ENCODE measurements at places on chromosomes 1 and 21.

DNA sequence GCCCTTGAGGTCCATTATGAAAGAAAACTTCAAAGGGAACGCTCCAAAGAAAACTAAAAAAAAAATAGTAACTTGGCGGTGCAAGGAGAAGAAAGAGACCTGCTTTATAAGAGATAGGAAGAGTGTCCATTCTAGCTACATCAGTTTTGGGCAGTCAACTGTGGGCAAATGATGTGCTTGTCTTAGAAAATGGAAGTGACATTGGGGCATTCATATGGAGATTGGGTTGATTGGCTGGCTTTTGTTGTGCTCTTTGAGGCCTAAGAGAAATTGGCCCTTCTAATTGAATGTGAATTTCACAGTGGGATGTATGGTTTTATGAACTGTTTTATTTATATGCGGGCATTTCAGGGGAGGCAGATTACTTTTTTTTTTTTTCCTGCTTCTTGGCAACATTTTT, 13.2 kb downstream of the PPP1R12B start:
- no peak for DNase-seq

DNA sequence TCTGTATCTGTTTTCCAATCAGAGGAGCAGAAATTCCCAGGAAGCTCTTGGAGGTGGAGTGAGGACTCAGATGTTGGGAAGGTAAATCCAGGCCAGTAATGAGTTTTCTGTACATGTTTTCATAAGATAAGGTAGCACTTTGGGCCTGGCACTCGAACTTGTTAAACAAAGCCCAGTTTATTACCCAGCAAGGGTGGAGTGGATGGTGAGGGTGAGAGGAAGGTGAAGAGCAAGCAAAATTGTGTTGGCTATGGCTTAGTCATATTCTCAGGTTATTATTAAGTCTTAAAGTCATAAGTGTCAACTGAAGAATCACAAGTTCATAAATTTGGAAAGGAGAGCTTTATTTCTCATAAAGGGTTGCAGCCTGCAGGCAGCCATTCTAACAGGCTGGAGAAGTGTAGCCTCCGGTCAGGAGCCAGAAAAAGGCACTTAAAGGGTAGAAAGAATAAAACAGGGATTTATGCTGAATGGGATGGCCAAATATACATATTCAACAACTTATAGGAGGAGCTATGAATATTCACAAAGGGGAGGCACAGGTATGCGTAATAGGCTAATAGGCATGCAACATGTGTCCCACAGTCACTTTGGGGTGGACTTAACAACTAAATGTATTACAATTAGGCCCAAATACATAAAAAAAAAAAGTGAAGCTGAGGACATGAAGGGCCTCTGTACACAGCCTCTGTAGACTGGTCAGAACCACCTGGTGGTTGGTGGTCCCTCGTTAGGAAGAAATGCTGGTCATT, 523.9 kb downstream of the LMO4 start:
- DNase-seq = no peak

DNA sequence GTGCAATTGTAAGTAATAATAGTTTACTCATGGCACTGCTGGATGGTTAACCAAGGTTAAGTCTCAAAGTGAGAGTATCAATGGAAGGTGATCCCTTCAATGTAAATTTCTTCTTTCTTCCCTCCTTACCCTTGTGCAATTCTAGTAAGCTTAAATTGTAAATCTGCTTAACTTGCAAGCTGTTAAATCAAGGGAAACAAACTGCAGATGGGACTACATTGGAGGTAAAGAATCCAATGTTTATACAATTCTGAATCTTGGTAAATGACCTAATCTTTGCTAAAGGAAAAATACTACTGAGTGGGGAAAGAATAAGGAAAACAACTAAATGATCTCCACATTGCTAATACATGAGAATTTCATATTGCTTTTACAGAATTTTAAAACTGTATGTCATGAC, 6.7 kb upstream of the CD55 start:
- no peak for DNase-seq

- DNase-seq = no peak
Observed at GRCh38 chr21:14547834-14548513, 1.9 kb upstream of the SAMSN1 start.

DNA sequence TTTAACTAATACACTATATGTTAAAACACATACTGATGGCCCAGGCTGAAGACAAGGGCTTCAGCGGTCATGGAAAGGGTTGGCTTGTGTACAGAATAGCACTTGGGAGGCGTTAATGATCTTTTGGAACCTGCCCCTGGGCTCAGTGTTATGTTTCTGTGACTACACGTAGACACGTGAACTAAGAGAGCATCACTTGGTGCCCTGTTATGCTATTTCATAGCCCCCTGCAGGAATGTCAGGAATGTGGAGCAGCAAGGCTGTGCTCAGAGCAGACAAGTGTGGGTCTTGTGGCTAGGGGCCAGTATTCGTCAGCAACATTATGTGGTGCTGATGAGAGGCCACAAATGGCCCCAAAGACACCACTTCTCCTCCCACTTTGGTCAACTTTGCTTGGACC, 132.4 kb downstream of the MAP3K21 start:
- DNase-seq = no peak

GRCh38 chr1:167442854-167443565, 75.3 kb downstream of the CD247 start:
- no peak for DNase-seq

Data from cerebellar nuclear complex (tissue), 1 donor.